Stimulated activated CD4-positive, alpha-beta T cell treated with anti-CD3 and anti-CD28 coated beads, Interleukin-1b, Interleukin-23, amount 100 ng/mL, for 1 hour (primary cell): ENCODE measurements at places on chromosomes 3 and 15.
A peak's percentile ranks its signal among the peaks of the same experiment; 100 is the strongest.

- no peak for DNase-seq
Observed at GRCh38 chr3:162678941-162679340, 1182.3 kb downstream of the OTOL1 start.

- no peak for DNase-seq
Observed at GRCh38 chr3:12898290-12898964, 57.1 kb upstream of the RPL32 start.

DNA sequence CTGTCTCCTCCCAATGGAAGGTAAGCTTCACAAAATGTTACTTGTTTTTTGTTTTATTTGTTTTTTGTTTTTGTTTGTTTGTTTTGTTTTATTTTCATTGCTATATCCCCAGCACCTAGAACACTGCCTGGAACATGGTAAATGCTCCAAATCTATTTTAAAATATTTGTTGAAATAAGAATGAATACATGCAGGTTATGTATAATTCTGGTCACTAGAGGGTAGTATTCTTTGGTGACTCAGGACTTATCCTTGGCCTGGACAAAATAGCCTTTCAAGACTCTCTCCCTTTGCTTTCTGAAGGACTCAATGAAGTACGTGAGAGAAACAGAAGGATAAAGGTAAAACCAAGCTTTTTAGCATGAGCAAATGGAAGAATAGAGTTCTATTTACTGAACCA is 46.9 kb upstream of the PPP2R3A start:
- DNase-seq = no peak

GRCh38 chr3:64027658-64028057 is 4.4 kb upstream of the PSMD6 start:
- DNase-seq = no peak

DNA sequence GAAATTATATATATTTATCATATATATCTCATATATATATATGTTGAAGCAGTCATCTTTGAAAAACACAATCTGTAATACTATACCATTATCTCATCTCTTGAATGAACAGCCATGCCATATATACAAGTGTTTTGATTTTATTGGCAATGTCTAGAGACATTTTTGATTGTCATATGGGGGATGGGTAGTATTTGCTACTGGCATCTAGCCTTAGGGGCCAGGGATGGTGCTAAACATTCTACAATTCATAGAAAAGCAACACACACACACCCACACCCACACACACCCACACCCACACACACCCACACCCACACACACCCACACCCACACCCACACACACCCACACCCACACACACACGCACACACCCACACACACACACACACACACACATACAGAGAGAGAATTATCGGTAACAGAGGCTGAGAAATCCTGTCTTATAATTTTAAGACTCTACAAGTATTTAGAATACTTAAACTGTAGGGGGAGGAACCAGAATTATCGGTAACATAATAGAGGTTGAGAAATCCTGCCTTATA is 11.1 kb upstream of the PIK3R4 start:
- DNase-seq = no peak

GRCh38 chr15:48221885-48222284 is 15.8 kb downstream of the SLC12A1 start:
- DNase-seq = no peak

DNA sequence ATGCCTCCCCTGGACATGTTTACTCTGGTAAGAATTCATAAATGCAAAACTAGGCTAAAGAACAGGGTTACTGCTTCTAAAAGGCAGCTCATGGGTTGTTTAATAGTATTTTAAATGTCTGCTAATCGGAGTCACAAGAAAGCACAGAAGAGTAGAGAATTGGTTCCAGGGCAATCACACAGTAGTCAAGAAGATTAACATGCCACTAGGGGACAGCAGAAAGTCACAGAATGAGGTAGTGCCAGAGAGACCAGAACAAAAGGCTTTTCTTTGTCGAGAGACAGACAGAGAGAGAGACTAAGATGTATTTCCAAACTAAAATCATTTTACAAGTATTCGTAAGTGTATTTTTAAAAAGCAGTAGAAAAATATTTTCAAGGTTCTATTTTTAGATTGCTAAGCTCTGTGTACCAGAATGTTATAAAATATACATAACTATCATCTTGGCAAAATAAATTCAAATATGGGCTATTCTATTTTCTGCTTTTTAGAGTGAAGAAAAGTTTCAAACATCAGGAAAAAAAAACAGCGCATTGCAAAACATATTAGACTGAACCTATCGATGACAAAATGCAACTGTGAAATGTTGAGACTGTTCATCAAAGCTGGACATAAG is 78.3 kb upstream of the CDIN1 start:
- DNase-seq = no peak

DNA sequence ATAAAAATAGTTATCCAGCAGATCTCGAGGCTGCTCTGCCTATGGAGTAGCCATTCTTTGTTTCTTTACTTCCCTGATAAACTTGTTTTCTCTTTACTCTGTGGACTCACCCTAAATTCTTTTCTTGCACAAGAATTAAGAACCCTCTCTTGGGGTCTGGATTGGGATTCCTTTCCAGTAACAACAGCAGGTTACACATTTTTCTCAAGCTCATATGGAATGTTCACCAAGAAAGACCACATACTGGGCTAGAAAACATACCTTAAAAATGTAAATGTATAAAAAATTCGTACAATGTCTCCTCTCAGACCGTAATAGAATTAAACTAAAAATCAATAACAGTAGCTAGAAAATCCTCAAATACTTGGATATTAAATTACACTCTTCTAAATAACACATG is 299.2 kb downstream of the CNTN3 start:
- DNase-seq = no peak

DNA sequence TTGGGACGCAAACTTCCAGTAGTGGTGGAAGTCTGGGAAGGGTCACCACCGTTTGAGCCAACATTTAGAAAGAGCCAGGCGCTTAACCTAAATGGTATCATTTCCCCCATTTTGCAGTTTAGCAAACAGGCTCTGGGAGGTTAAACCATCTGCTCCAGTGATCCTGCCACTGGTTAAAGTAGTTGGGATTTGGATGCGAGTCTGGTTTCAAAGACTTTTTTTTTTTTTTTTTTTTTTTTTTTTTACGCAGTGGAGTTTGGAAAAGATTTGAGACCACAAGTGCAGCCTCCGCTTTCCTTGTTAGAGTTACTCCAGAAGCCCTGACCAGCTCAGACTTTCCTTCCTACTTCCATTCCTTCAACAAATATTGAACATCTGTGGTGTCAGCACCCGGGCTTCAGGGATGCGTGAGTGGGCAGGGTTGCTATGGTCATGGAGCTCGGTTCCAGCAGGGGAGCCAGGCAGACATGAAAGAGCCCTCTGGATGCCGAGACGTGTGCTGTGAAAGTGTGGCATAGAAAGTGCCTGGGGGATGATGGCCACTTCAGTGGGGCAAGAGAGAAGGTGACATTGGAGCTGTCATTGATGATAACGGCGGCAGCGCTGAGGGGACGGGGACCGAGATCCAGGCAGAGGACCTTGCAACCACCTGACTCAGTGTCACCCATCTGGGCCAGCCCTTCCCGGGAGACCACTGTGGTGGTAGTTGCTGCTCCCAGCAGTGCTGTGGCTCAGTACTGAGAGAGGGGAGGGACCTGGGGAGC is 1.1 kb upstream of the RNU6-1 start:
- DNase-seq = no peak

GRCh38 chr15:65818927-65819562 is 27.0 kb upstream of the DENND4A start:
- no peak for DNase-seq

- DNase-seq = no peak
Observed at GRCh38 chr3:52130966-52131622, 23.1 kb downstream of the POC1A start.

- DNase-seq = no peak
Observed at GRCh38 chr3:150183678-150184425, 213.2 kb upstream of the PFN2 start.

- DNase-seq = no peak
Observed at GRCh38 chr15:60800299-60801072, 321.5 kb upstream of the ICE2 start.

DNA sequence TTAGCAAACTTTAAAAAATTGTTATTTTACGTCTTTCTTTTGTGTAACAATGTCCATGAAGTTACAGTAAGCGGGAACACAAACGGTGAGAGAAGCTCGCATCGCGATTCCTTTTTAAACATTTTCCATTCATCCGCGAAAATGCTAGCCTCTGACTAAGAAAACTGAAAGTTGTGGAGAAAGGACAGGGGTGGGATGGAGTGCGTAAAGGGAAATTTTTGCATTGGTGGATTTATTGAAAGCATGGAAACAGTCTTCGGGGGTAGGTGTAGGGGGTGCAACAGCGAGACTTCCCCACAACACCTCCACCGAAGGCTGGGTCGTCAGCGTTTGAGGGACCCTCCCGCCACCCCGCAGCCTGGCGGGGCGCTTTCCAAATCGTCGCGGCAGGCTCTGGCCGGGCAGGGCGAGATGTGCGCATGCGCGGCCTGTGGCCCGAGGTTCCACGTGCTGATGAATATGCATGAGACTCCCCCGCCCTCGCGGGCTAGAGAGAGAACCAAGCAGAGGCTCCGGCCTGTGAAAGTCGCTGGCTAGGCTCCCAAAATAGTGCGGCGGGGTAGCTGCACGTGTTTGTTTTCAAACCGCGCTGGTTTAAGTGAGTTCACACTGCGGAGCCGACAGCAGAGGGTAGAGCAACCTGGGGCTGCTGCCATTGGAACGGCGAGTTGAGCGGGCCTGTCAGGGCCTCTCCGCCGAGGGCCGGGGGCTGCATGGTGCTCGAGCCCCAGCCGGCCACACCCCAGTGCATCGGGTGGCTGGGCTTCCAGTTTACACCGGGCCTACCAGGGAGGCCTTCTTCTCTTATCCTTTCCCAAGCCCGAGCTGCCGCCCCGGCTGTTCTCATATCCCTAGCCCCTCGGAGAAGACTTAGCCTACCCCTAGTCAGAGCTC is 9.9 kb downstream of the ZIC1 start:
- DNase-seq = no peak

DNA sequence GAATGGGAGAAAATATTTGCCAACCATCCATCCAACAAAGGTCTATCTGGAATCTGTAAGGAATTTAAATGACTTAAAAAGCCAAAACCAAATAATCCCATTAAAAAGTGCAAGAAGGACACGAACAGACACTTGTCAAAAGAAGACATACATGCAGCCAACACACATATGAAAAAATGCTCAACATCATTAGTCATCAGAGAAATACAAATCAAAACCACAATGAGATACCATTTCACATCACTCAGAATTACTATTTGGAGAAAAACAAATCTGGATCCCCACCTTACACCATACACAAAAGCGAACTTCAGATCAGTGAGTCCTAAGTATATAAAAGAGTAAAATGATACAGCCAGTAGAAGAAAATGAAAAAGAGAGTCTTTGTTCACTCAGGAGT is 58.6 kb upstream of the MNS1 start:
- DNase-seq = no peak

- no peak for DNase-seq
Observed at GRCh38 chr3:55906896-55907295, 419.8 kb upstream of the WNT5A start.

DNA sequence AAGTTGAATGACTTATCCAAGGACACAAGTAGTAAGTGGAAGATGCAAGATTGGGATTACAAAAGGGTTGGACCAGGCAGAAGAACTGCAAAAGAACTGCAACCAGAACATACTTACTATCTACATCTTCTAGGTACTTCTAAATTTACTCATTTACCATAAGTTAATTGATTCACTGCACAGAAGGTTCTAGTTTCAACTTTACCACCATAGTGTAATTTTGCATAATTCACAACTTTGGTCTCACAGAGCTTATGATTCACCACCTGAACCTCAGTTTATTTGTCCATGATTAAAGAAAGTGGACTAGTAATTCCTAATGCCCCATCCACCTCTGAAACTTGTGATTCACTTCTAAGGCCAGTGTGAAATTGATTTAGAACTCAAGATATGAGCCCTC is 236.8 kb upstream of the UBE2E2 start:
- DNase-seq = no peak

DNA sequence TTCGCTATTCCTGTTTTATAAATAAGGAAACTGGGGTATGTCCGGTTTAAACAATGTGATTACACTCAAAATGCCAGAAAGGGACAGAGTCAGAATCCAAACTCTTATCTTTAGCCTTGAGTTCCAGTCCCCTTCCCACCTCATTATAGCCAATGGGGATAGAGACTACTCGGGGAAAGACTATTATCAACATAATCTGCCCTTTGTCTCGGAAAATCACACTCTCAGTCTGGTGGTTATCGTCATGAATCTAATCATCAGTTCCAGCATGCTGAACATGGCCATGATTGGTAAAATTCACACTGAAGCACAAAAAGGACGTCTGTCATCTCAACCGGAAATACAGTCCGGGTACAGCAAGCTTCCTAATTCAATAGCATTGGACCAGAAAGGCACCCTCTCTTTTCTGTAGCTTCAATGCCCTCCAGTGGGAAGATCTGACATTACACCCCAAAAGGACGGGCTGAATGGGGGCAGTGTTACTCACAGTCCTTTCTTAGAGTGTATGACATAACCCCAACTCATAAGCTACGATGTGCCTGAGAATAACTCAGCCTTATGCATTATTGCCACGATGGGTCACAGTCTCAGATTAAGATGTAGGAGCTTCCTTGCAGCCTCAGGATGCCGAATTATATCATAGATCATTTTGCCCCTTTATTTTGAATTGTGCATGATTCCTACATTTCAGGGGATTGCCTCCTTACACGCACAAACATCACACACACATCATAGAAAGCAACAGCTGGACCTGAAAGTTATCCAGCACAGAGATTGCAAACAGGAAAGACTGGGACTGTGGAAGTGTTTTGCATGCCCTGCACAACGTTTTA is 390.4 kb upstream of the LMCD1 start:
- DNase-seq = peak; percentile 5

DNA sequence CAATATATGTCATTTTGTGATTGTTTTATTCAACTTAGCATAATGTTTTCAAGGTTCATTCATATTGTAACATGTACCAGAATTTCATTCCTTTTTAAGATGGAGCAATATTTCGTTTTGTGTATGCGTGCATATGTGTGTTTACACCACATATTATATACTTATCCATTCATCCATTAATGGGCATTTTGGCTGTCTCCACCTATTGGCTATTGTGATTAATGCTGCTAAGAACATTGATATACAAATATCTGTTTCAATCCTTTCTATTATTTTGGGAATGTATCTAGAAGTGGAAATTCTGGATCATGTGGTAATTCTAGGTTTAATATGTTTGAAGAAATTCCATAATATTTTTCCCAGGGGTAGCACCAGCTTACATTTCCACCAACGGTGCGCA is 403.9 kb upstream of the LMCD1 start:
- DNase-seq = no peak

- no peak for DNase-seq
Observed at GRCh38 chr3:129934234-129935123, 40.0 kb upstream of the TRH start.
